ENCODE measurements at places on chromosomes 2 and 18.

GRCh38 chr18:56043641-56044061 is 455.7 kb upstream of the TCF4 start:
- no peak for DNase-seq

DNA sequence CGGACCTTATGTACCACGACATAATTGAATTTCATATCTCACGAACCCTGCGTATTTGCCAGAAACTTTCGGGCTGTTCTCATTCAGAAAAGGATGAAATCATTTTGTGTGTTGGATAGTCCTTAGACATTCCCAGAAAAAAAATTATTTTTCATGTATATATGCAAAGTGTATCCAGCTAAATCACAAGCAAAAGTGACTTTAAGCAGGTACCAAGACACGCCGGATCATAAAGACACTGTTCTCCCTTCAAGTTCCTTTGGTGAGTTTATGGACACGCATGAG is 35.1 kb upstream of the PNO1 start:
- DNase-seq: no peak

DNA sequence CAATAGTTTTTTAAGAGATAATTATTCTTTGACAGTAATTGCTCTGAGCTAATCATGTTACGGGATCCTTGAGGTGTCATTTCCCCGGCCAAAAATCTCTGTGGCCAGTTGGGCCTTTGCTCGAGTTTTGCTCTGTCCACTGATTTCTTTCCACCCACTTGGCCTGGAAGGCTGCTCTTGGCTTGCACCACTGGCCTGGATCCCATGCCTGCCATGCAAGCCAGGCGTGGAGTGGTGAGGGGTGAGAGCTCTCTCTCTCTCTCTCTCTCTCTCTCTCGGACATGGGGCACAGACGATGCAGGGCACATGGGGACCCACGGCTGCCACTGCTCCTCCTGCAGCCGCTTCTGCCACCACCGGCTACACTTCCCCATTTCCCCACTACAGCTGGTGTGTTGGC is 853.0 kb upstream of the GCFC2 start:
- DNase-seq: no peak

DNA sequence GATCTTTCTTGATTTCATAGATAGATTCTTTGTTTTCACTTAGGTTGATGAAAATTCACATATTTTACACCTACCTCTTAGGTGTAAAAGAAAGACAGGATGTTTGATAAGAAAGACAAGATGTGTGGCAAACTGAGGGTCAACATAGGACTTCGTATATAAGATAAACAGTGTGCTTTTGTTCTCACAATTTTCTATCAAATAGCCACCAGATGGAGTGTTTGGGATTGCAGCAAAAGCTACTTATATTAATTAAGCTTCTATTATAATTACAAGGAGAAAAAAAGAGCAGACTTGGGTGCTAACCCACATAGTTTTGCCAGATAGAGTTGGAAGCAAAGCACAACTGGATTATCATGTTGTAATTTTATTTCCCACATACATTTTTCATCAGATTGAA is 232.9 kb downstream of the CDH7 start:
- DNase-seq: no peak

DNA sequence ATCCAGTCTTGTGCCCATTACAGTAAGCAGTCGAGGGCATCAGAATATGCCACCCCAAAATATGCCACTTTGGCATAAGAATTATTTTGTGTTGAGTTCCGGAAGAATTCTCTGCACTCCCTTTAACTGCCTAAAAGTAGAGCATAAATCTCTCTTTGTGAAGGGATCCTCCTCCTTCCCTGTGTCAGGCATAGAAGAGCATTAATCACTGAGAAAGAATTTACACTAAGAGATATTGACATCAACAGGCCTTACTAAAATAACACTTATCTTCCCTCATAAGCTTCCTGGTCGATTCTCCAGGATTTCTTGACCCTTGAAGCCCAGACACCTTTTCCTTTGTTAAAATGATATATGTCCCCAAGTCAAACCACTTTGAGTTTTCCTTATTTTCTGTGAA is 27.6 kb upstream of the KYNU start:
- DNase-seq: no peak

GRCh38 chr18:77065221-77065981 is 67.2 kb downstream of the MBP start:
- peak; percentile 85 for DNase-seq

DNA sequence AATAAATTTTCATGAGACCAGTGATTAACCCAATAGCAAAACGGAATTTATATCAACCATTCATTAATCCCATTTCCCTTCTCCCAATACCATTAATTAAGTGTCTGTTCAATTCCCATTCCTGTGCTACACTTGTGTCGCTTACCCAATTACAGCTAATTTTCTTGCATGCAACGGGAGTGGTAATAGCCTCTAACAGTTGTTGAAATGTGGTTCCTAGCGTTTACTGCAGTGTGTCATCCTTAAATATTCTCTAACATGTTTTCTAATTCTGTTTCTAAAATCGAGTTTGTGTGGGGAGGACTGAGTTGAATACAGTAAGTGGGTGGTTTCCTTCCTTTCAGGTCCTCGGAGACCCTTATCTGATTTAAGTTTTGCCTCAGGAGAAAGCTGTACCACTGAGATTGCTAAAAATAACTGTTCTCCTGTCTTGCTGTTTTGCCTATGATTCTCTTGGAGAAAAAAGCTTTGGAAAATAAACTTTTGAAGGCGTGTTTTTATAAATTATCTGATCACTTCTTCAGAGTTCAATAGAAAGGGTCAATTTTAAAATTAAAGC is 59.3 kb upstream of the LRRTM1 start:
- DNase-seq: no peak

- DNase-seq: no peak
Measured at GRCh38 chr2:176110415-176111308, 3.6 kb downstream of the HOXD11 start.

DNA sequence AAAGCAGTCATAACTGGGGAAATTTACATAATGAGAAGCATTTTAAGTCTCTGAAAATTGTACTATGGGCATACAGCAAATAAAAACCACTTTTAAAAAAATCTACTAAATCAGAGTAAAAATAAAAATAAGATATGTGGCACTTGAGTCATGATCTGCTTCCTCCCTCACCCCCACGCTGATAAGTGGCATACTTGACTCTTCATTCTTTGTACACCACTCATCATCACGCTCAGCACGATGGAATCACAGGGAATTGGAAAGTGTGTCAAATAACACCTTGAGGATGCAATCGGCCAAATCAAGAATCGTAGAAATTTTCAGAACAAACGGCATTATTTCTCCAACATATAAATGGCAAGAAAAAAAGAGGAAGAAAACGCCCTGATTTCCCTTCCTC is 41.1 kb upstream of the REG3G start:
- no peak for DNase-seq

GRCh38 chr2:61419570-61419969 is 51.3 kb downstream of the USP34 start:
- no peak for DNase-seq

GRCh38 chr2:168165397-168165796 is 82.0 kb downstream of the STK39 start:
- DNase-seq: no peak

GRCh38 chr2:143497726-143498125 is 368.5 kb downstream of the ARHGAP15 start:
- DNase-seq: no peak

DNA sequence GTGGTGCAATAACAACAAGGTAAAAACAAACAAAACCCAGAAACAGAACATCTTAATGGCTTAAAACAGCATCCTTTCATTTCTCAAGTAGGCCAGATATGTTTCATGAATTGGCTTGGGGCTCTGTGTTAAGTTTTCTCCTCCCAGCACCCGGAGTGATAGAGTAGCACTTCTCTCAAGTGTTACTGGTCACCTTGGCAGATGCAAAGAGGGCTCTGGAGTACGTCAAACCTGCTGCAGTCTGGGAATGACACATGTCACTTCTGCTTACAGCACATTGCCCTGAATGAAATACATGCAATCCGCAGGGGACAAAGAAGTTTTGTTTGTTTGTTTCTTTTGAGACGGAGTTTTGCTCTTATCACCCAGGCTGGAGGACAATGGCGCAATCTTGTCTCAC is 639.3 kb downstream of the CNTNAP5 start:
- DNase-seq: no peak

DNA sequence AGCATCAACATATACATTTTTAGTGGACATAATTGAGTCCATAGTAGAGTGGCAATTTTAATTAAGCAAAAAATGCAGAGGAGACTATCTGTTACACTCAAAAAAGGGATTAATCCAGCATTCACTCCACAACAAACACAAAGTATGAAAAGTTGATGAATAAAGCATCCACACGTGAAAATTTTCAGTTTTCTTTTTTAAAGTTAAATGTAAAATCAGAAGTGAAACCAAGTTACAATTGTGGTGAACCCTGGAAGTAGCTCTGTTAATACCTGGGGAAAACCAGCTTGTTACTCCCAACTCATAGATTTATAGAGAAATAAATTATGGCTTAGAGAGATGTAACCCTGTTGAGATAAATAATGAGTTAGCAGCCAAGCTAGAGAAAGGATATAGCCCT is 807.8 kb downstream of the TRIB2 start:
- DNase-seq: no peak

- no peak for DNase-seq
Measured at GRCh38 chr18:7413906-7414305, 153.2 kb upstream of the PTPRM start.

DNA sequence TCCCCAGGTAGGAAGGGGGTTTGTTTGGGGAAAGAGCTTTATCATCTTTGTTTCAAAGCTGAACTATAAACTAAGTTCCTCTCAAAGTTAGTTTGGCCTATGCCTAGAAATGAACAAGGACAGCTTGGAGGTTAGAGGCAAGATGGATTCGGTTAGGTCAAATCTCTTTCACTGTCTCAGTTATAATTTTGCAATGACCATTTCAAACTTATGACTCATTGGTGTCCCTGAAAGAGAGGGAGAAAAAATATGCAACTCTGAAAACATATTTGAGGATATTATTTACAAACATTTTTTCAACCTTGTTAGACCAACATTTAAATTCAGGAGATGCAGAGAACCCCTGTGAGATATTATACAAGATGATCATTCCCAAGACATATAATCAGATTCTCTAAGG is 95.7 kb downstream of the EFEMP1 start:
- DNase-seq: no peak

DNA sequence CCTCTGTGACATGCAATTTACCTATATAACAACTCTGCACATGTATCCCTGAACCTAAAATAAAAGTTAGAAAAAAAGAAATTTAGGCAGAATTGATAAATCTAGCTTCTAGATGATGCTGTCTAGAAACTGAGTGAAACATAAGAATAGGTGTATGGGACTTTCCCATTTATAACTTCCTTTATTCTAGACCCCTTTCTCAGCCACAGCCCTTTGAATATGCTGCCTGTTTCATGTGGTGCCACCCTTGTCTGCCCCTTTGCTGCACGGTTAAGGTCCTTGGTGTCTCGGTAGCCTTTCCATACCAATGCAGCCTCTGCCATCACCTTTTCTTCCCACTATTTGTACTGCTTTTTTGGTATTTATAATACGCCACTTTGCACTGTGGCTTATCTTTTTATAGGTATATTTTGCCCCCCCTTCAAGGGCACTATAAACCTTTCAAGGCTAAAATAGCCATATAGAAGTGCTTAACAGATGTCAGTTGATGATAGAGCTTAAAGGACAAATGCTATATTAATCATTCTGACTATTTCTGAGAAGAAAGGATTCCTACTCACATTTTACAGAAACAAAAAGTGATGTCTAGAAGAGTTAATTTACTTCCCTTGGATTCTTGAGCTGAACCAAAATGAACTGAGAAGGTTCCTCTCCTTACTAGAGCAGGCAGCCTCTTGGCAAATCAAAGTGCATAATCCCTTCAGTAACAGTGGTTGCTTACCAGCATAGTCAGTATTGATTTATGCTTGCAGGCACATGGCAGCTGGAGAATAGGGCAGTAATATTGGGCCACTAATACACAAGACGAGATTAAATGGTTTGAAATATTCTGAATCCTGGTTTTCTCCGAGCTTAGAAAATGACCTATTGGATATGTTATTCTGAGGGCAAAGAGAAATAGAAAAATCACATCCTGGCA is 88.1 kb upstream of the CYP26B1 start:
- DNase-seq: no peak

DNA sequence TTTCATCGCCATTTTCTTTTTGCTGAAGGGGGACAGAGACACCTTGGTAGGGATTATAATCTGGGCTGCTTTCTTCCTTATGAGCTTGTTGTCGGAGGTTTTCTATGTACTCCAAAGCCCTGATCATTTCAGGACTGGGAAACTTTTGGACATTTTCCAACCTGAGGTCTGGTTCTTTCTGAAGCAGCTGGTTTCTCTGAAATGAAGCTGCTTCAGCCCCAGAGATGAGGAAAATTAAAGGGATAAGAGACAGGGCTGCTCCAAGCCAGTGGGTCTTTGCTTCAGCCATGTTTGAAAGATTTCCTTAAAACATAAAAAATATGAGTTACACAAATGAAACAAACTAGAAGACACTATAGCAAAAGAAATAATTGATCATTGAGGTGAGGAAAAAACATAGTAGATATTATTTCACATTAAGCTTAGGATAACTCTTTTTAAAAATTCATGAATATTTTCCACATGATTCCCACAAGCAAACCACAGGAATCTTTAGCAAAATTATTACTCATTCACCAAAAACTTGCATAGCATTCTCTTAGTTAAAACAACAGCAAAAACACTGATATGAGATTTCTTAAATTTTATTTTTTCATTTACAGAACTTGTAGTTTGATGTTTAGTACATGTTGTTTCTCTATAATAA is 3.0 kb downstream of the SCG2 start:
- no peak for DNase-seq

- no peak for DNase-seq
Measured at GRCh38 chr2:72956936-72957335, 39.6 kb downstream of the EMX1 start.

GRCh38 chr2:193332941-193333340 is 1138.2 kb upstream of the TMEFF2 start:
- DNase-seq: no peak

- no peak for DNase-seq
Measured at GRCh38 chr18:9914334-9914583, 443 bp downstream of the VAPA start.

GRCh38 chr2:25341753-25342371 is at the start of gene DNMT3A:
DNMT3A (minus strand) TSS chr2:25341925; CDS start chr2:25313984, 27,941 bp downstream.
- no peak for DNase-seq

DNA sequence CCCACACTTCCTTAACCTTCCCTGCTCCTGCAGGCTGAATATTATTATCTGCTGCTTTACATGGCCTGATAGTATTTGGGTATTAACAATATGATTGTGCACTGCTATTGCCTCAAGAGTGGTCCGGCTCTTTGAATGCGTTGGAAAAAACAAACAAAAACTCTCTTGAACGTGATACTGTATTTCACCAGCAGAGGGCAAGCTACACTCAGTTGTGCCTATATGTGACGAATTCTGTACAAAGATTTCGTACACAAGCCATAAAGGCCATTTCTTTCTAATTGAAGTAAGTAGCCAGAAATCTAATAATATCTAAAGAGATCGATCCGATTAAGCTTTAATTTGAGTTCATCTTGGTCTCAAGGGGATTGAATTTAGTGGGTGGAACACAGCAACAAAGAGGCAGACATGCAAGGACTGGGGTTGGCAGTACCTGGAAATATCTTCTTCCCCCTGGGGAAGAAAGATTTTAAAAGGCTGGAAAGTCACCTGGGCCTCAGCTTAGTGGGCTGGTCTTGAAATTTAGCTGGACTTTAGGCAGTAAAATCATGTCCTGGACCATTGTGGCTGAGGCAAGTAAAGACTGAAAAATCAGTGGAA is 49.3 kb upstream of the RAB6D start:
- DNase-seq: peak; percentile 7

Data from T-helper 2 cell (primary cell).